ENCODE measurements at places on chromosomes 11 and 22.
A peak's percentile ranks its signal among the peaks of the same experiment; 100 is the strongest.

GRCh38 chr11:79422866-79423265, 18.0 kb downstream of the TENM4 start:
- DNase-seq = no peak

- DNase-seq = no peak
These were observed 1250.5 kb downstream of the BRD1 start for GRCh38 chr22:48577014-48577690.

- DNase-seq = peak; percentile 69
These were observed 607 bp downstream of the DMC1 start for GRCh38 chr22:38569181-38569971.

DNA sequence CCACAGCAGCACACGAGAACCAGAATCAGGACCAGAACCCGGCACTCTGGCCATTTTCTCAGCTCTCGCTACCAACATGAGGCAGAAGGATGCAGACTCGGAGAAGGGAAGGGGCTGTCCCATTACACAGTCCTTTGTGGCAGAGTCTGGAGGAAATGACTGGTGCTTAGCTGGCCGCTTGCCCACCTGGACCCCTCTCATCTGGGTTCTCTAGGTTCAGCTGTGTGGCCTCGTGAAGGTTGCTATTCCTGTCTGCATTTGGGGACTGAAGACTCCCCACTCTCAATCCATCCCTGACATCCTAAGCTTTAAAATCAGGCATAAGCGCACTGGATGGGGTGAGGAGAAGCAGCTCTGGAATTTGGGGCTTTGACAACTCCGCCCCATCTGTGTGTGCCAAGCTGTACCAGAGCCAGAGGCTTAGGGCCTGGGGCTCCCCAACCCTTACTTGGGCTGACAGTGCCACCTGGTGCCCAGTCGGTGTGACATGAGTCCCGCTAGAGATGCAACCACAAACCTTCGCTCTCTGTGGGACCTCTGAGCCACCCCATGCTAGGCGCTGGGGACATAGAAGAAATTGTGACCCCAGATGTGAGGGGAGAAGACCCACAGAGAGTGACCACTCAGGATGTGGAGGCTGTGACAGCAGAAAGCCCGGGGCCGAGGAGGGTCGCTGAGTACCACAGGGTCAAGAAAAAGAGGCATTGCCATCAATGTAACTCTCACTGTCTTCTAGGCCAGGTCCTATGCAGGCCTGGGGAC, 35.8 kb upstream of the FCHSD2 start:
- DNase-seq = peak; percentile 91

Measured in sigmoid colon (tissue), 7 donors.